ENCODE measurements at places on chromosomes 7 and 10.
A peak's percentile ranks its signal among the peaks of the same experiment; 100 is the strongest.

DNA sequence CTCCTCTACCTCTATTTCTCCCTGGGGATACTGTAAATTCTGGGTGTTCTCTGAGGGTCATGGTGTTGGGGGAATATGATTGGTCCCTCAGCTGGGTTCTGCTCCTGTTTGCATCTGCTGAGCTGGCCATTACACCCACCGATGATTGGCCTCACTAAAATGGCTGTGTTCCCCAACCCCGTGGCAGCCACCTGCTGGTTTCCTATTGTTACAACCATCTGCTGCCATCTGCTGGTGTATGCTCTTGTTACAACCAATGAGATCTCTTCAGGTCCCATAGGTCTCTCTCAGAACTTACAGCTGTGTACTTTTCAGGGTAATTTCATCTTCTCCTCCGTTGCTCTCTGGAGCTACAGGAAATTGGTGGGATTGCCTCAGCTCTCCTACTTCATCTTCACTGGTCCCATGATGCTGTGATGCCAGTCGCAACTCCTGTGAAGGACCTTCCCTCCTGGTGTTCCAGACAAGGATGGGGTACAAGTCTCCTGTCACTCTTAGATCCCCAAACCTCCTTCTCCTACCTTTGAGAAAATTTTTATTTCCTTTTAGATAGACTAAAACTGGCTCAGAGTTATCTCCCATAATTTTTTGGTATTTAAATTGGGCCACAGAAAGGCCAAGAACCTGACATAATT lies 303.5 kb upstream of the SMIM30 start:
- peak; percentile 77 for DNase-seq

DNA sequence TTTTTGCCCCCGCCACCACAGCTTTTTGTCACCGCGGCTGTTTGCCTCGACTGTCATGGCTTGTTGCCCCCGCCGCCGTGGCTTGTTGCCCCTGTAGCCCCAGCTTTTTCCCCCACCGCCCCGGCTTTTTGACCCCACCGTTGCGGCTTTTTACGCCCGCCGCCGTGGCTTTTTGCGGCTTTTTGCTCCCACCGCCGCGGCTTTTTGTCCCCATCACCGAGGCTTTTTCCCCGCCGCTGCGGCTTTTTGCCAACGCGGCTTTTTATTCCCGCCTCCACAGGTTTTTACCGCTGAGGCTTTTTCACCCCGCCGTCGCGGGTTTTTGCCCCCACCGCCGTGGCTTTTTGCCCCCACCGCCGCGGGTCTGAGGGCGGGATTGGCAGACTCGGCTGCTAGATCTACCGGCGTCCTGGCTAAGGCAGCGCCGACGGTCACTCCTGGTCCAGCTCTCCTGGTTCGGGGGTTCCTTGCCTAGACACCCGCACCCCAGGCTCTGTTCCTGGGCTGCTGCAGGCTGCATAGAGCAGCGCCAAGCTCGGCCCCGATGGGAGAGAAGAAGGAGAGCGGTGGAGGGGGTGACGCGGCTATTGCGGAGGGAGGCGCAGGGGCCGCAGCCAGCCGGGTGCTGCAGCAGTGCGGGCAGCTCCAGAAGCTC lies 637.7 kb downstream of the ZNF716 start:
- no peak for DNase-seq

DNA sequence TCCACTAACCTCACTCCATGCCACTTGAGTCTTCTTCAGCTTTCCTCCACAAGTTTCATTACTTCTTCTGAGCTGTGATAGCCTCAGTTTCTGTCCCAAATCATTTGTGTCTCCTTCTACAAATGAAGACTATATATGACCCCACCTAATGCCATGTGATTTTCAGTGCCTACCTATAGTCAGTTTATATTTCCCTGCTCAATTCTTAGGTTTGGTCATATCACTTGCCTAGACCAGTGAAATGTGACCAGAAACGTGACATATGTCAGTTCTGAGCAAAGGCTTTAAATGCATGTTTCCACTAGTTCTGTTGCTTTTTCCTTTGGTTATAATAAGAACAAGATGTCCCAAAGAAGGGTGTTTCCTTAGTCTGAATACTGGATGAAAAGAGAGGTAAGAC lies 24.6 kb upstream of the REEP3 start:
- no peak for DNase-seq

DNA sequence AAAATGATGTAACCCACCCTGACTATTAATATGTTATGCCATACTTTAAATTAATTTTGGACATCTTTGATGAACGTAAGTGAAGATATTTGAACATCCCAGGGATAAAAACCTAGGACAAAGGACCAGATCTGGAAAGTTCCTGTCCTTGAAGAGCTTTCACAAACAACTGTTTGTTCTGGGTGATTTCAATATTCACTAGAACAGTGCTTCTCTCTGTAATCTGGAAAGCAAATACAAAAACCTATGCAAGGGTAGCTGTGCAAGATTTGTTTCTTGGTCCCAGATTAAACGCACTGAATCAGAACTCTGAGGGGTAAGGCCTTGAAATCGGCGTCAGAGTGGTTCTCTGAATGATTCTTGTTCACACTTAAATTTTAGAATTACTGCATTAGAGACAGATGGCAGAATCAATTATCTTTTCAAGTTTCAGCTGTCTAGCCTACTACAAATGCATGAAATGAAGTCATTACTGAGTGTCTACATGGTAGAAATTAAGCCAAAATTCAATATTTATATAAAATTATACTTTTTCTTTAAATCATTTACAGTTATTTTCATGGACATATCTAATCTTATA lies 69.6 kb upstream of the CSTF2T start:
- no peak for DNase-seq

DNA sequence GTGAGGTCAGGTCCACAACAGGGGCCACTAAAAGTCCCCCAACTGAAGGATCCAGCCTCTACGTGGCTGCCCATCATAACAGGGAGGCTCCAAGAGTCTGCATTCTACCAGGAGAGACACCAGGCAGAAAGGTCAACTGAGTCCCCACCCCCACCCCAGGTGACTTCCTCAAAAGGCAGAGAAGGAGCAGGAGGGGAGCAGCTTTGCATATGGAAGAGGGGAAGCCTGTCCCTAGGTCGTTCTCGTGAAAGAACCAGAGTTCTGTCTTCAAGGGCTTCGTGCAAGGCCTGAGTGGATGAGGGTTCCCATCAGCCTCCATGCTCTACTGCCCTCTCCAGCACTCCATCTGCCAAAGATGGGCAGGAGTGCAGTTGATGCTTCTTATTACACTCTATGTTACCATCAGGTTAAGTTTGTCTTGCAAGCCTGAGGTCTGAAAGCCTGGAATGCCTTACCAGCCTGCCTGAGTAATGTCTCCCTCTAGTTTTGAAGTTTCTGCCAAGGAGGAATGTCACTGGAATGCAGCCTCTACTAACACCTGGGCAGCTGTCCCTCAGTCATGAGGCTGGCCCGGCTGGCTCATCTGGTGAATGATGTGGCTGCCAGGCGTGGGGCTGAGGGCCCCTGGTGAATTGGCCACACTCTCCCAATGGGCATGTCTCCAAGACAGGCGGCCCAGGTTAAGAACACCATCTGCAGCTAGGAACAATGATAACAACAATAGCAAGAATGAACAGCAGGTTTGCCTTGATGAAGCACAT lies 54.3 kb upstream of the SMNDC1 start:
- DNase-seq, result no peak
